ENCODE measurements at places on chromosomes 1 and 21.
A peak's percentile ranks its signal among the peaks of the same experiment; 100 is the strongest.

DNA sequence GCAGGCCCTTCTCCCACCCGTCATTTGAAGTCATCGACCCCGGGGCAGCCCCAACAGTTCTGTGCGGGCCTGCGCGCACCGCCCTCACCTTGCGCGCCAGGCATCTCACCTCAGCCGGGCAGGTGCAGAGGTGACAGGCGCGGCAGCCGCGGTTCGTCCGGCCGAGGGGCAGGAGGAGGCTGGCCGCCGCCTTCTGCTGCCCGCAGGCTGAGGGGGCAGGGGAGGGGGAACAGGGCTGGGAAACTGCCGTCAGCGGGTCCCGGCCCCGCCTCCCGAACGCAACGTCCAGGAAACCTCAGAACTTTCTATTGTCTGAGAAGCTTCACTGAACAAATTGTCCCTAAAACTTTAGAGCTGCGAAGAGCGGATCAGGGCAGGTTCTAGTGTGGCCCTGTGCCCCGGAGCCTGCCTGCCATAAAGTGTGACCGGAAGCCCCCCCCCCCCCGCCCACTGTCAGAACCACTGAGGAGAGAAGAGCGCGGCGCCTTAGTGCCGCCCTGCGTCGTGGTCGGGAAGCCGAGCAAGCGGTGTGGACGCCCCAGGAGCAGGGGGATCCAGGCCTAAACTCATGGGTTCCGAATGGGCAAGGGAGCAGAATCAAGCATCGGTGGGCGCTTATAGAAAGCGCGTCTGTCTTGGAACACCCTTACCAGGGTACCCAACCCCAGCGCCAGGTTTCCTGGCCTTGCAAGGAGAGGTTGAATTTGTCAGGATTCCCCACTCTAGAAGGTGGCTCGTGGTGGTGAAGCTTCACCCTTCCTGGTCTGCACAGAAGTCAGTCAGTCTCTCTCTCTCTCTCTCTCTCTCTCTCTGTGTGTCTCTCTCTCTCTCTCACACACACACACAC lies 13.3 kb upstream of the TBX15 start:
- DNase-seq, result peak; percentile 75

DNA sequence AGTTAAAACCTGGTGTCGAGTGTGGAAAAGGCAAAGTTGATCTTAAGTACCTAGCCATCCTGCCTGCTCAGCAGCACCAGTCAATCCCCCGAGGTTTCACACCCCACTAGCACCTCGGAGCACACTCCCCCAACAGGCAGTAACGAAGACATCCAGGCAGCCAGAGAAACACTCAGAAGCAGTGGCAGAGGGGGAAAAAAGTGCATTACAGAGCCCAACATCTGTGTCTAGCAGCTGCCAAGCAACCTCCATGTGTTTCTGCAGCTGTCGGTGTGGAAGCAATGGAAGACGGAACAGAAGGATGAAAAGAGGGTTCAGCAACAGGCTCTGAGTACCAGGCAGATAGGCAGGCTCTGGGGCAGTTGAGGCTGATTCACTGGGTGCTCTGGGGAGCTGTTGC lies 73.4 kb upstream of the PROX1 start:
- DNase-seq, result no peak

- DNase-seq, result no peak
Measured at GRCh38 chr1:206808615-206809014, 36.3 kb upstream of the IL10 start.

DNA sequence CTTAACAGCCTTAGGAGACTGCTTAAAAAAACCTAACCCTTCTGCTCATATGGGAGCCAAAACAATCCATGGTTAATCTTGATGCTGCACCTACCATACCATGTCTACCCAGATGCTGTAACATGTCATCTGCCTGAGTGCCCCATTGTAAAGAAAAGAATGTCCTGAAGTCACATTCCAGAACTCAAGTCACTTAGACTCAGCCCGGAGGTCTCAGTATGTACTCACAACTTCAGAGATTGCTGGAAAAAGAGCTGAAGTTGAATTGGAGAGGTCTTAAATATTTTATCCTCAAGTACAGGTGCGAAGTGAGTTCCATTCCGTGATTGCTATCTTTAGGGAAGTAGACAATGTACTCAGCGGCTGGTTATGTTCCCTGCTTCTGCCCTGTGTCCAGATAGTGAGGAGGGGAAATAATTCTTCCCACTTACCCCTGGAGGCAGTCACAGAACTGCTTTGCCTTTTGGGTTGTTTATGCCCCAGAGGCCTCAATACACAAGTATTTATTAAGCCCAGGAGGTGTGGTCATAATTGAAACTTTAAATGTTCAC lies 57.5 kb upstream of the HOOK1 start:
- DNase-seq, result no peak

DNA sequence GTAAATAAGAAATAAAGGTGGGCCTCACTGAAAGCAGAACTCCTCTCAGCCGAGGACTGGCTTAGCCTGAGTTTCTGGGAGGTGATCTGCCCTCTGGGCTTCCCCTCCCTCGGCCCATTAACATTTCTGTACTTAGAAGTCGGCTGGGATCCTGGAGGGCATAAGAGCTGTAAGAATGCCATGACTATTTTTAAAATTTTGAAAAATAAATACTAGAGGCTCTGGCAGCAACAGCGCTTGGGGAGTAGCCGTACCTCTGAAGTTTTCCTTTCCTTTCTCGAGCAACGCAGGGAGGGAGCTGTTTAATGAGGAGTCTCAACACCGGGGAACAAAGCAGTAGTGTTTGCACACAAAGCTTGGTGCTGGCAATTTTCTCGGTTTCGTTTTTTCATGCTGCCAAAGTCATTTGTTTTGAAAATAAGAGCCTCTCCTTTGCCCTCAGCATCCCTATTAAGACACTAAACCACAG lies 498.7 kb downstream of the SMYD3 start:
- no peak for DNase-seq

DNA sequence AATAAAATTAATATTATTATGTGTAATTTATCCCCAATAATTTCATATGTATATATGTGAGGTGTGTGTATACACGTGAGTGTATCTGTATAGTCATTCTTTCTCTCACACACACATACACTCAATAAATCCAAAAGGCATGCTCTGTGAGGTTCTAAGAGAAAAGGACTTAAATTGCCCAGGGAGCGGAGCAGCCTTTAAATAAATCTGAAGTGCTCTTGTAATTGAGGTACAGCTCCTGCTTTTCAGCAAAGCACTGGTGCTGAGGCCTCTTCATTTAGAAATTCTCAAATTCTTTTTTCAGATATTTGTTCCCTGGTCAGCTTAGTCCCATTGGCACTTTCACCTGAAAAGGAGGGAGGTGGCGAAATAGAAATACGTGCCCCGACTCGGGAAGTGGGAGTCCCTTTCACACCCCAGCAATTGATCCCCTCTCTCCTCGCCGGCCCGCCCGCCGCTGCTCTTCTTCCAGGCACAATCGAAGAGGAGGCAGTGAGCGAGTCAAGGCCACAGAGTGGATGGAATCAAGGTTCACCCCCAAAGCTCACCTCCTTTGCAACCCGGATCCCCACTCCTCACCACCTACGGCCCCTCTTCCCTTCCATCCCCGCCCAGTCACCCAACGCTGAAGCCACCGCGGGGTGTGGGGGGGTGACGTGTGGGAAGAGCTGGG lies 944 bp downstream of the PLPPR5 start:
- no peak for DNase-seq

DNA sequence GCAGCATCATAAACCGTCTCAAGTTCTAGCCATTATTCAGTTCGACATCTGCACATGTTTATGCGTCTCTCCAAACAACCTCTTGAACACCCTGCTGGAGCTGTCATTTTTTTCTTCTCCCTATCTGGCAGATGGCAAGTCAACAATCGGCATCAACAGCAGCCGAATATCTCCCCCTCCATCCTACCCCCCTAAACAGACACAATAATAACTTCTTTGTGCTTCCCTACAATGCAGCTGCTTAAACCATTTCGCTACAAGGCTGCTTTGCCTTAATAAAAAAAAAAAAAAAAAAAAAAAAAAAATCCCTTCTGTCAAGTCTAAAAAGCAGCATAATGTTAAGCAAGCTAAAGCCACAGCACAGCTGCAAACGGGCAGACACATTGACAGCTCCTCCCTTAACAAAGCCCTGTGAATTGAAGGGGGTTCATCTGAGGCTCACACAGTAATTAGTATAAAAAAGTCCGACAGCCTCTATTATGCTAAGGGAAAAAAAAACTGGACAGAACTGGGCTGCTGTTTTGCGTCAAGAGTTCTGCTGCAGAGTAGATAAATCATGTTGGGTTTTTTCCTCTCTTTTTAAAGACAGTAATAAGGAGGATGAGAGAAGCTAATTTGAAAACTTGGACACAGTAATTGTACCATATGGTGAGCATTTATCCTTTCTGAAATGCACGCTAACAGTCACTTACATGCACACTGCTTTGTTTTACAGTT lies 136.4 kb downstream of the AKT3 start:
- no peak for DNase-seq

DNA sequence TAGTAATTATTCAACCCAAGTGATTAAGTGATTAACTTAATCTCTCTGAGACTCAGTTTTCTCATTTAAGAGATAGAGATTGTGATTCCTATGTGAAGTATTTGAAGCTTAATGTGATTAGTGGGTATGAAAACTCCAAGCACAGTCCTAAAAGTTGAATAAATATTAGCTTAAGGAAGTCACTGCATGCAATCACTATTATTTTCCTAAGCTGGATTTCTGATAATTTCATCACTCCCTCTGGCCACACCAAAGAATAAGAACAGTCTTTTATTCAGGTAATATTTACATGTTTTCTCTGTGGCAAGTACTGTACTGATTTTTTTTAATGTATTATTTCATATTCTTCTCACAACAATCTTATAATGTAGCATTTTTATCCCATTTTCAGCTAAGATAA lies 31.1 kb downstream of the CD55 start:
- DNase-seq, result no peak

DNA sequence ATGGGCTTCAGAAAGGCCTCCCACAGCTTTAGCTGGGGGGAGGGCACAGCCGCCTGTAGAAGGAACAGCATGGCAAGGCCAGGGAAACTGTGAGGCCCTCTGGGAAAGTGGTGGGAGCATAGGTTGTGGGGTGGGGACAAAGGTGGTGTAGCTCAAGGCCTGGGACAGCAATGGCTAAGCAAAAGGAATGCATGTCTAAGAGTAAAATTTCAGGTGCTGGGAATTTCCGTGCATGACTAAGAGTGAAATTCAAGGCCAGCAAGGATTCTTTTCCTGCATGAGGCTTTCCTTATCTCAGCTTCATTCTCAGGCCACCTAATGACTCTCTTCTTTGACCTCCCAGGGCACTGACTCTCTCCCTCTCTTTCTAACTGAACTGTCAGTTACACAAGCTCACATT lies 86.5 kb upstream of the WNT4 start:
- DNase-seq, result no peak

DNA sequence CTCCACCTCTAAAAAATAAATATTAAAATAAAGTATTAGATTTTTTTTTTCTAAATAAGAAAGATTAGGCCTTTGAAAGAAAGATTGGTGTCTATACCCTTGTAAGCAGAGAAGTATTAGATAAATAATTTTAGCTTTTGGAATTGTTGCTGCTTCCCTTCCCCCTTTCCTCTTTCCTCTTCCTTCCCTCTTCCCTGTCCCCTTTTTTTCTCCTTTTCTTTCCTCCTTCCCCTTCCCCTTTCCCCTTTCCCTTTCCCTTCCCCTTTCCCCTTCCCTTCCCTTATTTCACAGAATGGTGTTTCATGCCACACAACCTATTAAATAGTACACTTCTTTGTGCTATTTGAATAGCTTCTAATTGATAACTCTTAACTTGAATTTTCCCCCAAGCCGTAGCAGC lies 69.8 kb upstream of the QSOX1 start:
- no peak for DNase-seq

DNA sequence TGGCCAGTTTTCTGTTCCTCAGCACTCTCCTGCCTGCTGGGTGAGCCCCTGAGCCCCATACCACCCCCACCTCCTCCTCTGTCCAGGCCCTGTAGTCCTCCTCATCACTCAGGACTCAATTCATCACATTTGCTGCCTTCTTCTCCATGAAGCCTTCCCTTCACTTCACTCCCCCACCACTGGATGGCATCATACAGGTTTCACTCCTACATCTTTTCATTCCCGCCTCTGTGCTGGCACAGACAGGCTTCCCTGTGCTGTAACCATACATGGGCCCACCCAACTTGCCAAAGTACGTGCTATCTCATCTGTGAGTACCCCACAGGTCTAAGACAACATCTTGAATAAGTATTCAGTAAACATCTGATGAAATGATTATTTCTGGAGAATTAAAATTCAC lies 56.9 kb downstream of the SLC45A1 start:
- DNase-seq, result no peak

GRCh38 chr1:197671140-197671539 lies 104.1 kb downstream of the DENND1B start:
- no peak for DNase-seq

DNA sequence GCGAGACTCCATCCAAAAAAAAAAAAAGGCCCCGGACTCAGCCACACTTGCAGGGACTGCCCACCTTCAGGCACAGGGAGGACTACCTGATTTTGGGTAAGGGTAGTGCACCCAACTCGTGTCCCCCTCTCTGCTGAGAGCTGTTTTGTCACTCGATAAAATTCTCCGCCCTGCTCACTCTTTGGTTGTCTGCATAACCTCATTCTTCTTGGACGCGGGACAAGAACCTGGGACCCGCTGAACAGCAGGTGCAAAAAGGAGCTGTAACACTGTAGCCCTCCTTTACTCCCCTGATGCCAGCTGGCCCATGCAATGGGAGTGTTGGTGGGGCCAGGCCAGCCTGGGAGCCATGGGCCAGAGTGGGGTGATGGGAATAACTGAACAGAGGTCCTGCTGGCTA lies 10.6 kb downstream of the S100B start:
- DNase-seq, result no peak

GRCh38 chr1:154342836-154343472 lies 17.6 kb downstream of the ATP8B2 start:
- no peak for DNase-seq

DNA sequence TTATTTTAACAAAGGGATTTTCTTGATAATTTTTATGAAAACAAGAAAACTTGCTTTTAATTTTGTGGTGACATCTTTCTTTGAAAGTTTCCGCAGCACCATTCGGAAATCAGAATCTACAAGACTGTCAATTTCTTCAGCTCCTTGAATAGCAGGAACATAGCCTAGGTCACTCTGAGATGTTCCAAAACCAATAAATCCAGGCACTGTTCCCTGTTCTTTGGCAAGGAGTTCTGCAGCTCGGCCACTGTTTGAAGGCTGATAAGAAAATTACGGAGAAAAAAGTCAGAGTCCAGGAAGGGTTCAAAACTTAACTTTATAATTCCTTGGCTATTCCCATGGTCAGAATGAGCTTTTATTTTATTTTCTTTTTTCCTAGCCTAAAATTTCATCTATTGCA lies 6.0 kb downstream of the LTN1 start:
- no peak for DNase-seq

GRCh38 chr1:232998138-232998537 lies 47.7 kb downstream of the NTPCR start:
- peak; percentile 6 for DNase-seq

- no peak for DNase-seq
Measured at GRCh38 chr1:175154629-175155472, 37.7 kb downstream of the KIAA0040 start.
